NCI-H345 (cell line): ENCODE measurements at places on chromosomes 3 and 15.

DNA sequence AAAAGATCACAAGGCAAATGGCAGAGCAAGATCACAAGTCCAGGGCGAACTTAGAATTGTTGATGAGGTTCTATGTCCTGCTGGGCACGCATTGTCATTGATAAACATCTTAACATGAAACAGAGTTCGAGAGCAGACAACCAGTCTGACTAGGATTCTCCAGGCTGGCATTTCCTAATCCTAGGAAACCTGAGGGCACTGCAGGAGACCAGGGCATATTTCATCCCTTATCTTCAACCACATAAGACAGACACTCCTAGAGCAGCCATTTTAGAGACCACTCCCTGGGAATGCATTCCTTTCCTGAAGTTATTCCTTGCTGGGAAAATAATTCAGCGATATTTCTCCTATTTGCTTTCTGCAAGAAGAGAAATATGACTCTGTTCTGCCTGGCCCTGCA, 1199.9 kb downstream of the SI start:
- DNase-seq, result no peak

GRCh38 chr3:23161308-23161707, 41.8 kb upstream of the UBE2E2 start:
- DNase-seq, result no peak

- DNase-seq, result no peak
These were observed 146.2 kb upstream of the DPH6 start for GRCh38 chr15:35691891-35692867.

DNA sequence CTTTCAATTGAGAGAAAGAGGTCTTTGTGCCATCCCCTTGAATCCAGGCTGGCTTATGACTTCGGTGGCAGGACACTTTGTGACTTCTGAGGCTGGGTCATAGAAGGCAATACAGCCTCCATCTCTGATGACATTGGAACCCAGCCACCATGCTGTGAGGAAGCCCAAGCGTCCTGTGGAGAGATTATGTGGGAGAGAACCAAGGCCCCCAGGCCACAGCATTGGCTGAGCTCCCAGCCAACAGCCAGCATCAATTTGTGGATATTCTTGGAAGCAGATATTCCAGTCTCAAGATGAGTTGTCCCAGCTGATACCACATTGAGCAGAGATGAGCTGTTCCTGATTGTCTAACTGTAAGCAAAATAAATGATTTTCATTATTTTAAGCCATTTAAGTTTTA, 12.7 kb upstream of the XIRP1 start:
- DNase-seq, result no peak

DNA sequence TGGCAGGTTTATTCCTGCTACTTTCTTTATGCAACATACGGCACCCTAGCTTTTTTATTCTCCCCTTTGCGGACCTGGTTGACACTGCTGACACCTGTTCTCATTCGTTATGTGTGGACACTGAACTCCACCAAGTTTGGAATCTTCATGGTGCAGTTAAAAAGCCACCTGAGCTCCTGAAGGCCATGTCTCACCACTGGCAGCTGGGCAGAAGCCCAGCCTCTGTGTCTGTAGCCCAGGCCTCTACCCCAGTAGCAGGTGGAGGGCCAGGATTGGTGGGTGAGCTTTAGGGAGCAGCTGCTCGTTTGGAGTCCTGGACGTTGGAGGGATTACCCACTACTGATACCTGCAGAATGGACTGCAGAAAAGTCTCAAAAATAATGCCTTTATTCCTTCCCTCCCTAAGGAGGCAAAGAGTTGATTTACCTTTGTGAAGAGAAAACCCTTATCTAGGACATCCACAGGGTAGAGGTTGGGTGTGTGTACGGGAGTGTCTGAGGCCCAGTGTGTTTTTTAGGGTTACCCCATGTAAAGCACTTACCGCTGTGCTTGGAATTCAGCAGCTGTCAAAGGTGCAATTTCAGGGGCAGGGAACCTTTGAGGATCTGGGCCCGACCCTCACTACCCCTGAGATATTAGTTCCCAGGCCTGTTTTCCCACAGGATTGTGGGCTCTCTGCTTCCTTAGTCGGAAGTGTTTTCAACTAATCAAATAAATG, 637 bp upstream of the CCNDBP1 start:
- no peak for DNase-seq

DNA sequence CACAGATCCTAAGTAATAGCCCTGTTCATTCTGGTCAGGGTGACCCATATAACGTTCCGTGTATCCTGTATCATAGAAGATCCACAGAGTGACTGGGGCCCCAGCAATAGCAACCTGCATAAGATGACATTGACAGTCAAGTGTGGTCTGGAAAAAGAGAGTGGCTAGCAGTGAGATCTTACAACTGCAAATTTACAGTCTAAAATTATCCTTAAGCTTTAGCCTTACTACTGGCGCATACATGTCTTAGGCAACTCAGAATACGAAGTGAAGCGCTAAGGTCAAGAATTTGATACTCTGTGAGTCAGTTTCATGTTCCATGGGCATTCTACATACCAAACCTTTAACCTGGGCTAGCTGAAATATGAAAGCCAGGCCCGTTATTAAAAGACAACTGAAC, 29.2 kb upstream of the IGDCC4 start:
- no peak for DNase-seq

- no peak for DNase-seq
These were observed 175.4 kb downstream of the MBNL1 start for GRCh38 chr3:152444029-152444641.

- no peak for DNase-seq
These were observed 11.9 kb downstream of the LRRC31 start for GRCh38 chr3:169857811-169858210.

- DNase-seq, result no peak
These were observed 243.1 kb upstream of the SETMAR start for GRCh38 chr3:4060064-4060463.

DNA sequence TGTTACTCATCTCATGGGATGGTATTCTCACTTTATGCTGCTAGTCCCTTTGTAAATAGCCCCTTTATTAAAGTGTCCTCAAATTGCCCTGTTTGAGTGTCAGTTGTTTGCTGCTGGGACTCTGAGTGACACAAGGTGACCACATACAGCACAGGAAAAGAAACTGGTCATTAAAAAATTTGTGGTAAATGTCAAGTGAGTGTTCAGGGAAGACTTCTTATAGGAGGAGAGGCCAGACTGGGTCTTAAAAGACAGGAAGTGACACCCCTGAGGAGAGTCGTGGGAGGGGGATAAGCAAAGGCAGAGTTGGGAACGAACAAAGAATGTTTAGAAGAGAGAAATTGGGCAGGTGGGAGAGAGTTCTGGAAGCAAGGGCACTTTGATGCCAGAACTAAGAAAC, 35.2 kb downstream of the CCR3 start:
- DNase-seq, result no peak

GRCh38 chr3:13004376-13004775, 68.9 kb downstream of the IQSEC1 start:
- DNase-seq, result no peak

DNA sequence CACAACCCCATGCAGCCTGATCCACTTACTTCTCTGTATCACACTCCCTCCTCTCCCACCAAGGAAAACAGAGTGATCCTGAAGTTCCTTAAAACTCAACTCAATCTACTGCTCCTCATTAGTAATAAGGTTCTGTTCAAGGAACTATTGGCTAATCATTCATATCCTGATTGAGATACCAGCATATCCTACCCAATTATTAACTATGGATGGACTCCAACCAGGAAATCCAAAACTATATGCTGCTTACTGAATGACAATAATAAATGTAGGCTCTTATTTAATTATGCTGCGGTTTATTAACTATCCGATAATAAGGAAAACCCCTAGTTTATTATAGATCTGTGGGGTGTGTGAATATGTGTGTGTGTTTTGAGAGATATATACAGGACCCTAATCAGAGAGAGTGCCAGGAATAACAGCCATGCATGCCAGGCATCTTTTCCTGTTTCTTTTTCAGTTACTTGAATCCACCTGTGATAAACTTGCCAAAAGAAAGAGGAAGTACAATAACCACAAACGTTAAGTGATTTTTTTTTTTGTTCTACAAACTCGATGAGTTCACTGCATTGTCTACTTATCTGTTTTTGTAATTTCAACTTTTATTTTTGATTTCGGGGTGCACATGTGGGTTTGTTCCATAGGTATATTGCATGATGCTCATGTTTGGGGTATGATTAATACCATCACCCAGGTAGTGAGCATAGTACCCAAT, 1031.7 kb upstream of the CFAP20DC start:
- no peak for DNase-seq
